ENCODE measurements at places on chromosomes 5 and 9.

DNA sequence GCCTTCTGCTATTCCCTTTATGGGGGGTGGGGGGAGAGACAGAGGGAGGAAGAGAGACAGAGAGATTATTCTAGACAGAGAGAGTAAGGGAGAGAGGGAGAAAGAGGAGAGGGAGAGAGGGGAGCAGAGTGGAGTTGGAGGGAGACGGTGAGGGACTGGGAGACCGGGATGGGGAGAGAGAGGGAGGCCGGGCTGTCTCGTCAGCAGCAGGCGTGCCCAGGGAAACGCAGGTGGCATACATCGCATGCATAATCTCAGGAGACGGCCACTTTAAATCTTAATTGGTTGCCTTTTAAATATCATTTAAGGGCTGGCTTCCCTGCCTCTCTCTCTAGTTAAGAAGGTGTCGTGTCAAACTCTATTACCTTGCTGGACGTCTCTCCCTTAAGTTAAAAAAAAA, 8.4 kb downstream of the IRX4 start:
- DNase-seq = no peak

- no peak for DNase-seq
Measured at GRCh38 chr5:167984951-167985350, 306.5 kb upstream of the WWC1 start.

GRCh38 chr5:174187481-174187880, 142.0 kb downstream of the NSG2 start:
- no peak for DNase-seq

DNA sequence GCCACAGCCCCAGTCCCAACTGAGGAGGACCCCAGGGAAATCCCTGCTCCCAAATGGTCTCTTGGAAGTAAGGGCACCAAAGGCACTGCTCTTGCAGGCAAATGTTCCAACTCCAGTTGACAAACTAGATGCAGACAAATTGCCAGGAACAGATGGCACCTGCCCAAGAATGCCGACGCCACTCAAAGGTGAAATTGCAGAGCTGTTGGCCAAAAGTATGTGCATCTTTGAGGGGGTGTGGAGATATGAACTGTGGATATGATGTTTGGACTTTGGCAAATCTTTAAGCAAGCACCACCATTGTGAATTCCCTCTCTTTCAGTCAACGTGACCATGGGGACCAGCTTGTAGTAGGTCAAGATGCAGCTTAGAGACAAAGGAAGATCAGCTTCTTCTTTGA, 12.0 kb upstream of the CPLX2 start:
- DNase-seq = no peak

- DNase-seq = no peak
Measured at GRCh38 chr5:169116961-169117461, 183.9 kb downstream of the SLIT3 start.

GRCh38 chr5:144060598-144060997, 109.9 kb downstream of the YIPF5 start:
- DNase-seq = no peak

GRCh38 chr5:168892618-168893186, 313.5 kb upstream of the PANK3 start:
- DNase-seq = no peak

DNA sequence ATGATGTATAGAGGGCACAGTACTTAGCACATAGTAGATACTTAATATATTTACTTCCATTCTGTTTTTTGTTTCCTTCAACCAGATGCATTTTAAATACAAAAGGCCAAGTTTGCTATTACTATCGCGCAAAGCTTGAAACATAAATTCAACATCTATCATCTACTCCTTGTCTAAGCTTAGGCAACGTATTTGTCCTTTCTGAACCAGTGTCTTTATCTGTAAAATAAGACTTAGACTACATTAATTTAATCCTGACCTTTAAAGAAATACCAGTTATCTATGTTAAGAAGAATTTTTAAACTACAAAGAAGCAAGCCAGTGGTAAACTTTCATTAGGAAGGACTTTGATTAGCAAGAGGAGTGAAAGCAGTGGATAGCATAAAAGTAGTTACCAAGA, 173.0 kb downstream of the WDR70 start:
- DNase-seq = no peak

DNA sequence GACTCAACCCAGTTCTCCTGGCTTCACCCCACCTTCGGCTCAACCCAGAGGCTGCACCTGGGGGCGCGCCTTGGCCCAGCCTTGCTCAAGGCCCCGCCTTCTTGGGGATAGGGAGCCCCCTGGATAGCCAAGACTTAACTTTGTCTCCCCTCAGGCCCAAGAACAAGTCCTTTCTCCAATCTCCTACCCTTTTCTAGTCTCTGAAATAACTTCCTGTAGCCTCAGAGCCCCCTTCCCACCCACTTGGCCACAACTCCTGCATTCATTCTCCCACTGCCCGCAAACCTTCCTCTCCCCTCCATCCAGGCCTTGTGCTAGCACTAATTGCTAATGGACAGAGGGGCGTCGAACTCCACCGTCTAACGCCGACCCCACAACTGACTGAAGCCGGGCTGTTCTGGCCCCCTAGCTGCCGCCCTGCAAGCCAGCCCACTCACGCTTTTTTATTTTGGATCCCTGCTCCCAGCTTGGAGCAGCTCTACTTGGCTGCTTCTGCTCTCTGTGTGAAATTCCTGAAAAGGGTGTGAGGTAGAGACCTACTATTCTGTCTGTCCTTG, 579 bp upstream of the ASTN2 start:
- DNase-seq = no peak

DNA sequence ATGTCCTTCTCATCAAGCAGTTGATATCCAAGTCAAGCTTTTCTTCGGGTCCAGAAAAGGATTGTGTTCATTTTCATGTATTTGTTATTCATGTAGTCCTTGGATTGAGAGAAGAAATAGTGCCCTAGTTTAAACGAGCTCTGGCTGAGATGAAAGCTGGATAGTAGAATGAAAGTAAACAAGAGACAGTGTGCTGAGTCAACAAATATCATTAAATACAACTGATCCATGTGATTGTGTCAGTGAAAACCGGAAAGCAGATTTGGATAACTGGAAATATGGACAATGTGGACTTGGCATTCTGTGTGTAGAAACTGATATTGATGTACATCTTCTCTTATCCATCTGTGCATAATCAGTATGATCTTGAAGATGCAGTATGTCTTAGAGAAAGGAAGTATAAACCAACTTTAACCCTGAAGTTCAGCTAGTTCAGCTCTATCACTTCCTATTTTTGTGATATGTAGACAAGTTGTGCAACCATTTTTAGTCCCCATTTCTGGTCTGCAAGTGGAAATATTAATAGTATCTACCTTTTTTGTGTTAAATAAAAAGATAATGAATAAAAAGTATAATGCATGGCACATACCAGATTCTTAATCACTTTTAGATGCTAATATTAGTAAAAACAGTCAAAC, 4.4 kb downstream of the MUSK start:
- no peak for DNase-seq

DNA sequence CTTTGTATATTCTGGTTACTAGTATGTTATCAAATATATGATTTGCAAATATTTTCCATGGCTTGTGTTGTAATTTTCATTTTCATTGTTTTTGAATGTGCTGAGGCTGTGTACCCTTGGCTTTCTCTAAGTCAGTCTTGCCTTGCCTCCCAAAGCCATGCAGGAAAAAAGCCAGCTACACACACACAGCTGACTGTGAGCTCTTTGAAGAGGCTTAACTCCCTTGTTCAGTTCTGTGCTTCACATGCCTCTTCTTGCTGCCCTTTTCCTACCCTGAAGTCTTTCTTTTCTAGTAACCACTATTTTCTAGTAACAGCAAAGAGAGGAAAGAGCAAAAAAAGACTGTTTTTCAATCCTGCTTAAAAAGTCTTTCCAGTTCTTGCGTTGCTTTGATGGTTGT, 53.9 kb downstream of the KCNN2 start:
- DNase-seq = no peak

DNA sequence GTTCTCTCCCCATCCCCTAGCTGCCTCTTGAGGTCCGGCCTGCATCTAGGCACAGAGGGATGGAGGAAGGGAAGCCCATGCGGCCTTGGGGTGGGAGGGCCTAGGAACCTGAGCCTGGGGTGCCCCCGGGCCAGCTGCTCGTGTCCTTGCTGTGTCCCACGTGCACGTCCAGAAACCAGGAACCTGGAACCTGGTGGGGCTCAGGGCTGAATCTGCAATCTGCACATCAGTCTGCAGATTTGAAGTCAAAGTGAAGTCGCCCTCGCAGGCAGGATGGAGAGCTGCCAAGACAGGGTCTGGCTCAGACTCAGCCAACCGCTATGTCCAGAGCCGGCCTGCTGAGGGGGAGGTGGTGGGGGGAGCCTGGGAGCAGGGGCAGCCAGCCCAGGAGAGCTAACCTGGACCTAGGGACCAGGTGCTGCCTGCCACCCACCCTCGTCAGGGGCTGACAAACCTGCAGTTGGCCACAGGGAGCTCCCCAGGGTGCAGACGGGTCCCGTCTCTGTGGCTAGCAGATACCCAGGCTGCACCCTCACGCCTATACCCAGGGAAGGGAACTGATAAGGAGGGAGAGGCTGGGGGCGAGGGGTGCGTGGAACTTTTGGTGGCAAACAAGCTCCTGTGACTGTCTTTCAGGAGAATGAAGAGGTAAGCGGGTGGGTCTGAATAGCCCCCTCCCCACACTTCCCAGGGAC, 103.5 kb upstream of the SIMC1 start:
- no peak for DNase-seq

GRCh38 chr5:178793151-178793550, 62.7 kb upstream of the ZNF354A start:
- DNase-seq = no peak

GRCh38 chr9:125295657-125296056, 34.0 kb downstream of the GAPVD1 start:
- DNase-seq = no peak

DNA sequence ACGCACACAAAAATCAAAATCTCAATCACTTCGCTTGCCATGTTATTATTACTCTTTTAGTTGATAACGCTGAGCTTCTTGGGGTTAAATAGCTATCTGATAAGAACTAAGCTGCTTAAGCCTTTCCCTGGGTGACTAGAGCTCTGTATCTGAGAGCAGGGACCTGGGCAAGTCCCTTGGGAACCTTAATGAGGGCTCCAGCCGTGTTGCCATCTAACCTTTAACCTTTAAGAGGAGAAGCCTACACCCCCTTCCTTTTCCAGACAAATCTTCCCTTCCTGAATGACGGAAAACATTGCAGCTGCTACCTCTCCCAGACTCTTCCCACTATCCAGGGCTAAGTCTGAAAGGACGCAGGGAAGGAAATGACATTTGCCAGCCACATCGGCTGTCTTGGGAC, 216.5 kb upstream of the RAI14 start:
- DNase-seq = no peak

GRCh38 chr9:100372648-100373047, 19.9 kb upstream of the TEX10 start:
- DNase-seq = no peak

DNA sequence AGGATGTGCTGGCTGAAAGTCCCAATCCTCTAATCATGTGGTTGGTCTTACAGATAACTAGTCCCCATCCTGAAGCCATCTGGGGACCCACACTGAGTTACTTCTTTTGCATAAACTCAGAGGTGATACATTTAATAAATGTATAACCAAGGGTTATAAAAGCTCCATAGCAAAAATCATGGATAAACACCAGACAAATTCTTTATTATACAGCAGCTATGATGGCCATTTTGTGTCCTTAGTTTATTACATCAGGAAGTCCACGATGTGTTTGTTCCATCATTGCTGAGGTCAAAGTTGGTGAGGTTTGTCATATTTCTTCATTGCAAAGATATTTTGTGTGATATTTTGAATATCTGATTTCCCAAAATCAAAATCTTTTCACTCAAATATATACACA, 80.2 kb downstream of the GCNT1 start:
- no peak for DNase-seq

- no peak for DNase-seq
Measured at GRCh38 chr5:139799359-139799758, 3.8 kb downstream of the PSD2 start.

DNA sequence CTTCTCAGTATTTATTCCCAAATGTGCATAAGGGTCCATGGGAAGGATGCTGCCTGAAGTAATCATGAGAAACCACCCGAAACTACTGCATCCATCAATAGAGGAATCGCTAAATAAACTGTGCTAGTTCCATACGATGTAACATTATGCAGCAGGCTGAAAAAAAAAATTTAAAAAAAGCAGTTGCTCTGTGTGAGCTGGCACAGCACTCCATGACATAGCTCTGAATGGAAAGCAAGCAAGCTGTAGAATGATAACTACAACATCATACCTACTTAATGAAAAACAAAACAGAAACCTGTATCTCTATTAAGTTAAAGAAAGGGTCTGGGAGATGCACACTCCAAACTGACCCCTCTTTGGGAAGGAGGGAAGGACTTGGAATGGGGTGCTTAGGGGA, 49.3 kb downstream of the SHB start:
- no peak for DNase-seq

GRCh38 chr9:42388846-42389245, 205.4 kb downstream of the SPATA31A6 start:
- no peak for DNase-seq

DNA sequence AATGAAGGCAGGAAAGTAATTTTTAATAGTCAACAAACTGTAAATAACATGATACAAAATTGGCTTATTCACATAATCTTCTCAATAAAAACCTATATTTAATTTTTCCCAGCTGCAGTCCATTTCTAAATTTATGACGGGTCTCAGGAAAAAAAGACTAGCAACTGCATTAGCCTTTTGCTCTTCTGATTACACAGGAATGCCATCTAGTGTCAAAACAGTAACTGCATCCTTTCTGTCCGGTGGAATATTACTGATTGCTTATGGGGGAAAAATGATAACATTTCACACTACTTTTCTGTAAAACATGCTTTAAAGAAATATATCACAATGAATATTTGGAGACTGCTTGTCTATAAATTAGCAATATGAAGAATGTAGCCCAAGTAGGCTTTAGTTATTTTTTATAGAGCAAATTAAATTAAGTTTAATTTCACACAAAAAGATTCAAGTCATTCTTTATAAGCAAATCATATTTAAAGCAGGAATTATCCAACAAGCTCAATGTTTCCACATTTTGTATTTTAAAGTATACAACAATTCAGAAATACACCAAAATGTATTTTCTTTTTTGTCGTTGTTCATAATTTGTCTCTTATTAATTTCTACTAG, 534.7 kb downstream of the CDH10 start:
- DNase-seq = no peak

DNA sequence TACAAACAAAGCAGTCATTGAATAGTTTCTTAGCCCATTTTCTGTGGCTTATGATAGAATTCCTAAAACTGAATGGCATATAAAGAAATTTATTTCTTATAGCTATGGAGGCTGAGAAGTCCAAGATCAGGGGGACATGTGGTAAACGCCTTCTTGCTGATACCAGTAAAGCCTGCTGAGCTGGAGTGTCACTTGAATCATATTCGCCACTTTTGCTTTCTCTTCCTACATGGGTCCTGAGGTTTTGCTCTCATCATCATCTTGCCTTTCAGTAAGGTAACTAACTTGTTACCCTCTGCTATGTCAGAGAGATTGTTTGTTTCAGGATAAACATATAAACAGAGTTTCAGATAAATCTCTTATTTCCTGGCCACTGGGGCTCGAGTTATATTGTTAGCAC, 203.3 kb upstream of the DMRT1 start:
- no peak for DNase-seq

GRCh38 chr5:17190799-17191391, 26.5 kb upstream of the BASP1 start:
- DNase-seq = no peak

GRCh38 chr5:176497852-176498251, 39.4 kb downstream of the RNF44 start:
- DNase-seq = no peak

All from AG09309 (cell line).